ENCODE measurements at places on chromosomes 12 and 14.

GRCh38 chr14:58961045-58961731 lies 227.3 kb upstream of the DAAM1 start:
- no peak for DNase-seq

DNA sequence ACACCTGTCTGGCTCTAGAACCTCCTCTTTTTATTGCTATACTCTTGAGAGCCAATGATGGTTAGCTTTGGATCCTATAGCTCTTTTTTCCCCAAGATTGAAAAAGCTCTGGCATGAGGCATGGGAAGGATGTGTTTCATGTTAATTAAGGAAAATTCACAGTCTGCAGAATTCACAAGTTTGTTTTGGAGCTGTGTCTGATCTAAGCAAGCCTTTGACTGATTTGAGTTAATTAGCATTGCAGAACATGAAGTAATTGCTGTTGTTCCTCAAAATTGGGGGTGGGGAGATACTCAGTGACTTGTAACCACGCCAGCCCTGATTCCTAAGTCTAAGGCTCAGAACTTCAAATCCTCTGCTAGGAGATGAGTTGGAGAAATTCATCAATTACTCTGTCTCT lies 205.0 kb downstream of the SUDS3 start:
- no peak for DNase-seq

GRCh38 chr12:113260127-113260526 lies 38.9 kb downstream of the TPCN1 start:
- DNase-seq, result no peak

DNA sequence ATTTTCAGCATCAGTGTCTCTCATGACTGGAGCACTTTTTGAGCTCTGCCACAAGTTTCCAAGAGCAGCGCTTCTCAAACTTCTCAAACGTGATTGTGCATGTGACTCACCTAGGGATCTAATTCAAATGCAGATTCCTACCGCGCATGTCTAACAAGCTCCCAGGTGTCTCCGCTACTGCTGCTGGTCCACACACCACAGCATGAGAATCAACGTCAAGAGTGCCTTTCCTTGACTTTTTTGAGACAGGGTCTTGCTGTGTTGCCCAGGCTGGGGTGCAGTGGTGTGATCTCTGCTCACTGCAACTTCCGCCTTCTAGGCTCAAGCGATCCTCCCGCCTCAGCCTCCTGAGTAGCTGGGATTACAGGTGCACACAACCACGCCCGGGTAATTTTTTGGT lies 22.4 kb downstream of the GLRX5 start:
- DNase-seq, result no peak

- no peak for DNase-seq
Observed at GRCh38 chr14:54354096-54354495, 42.7 kb upstream of the CDKN3 start.

GRCh38 chr14:95690815-95691214 lies 4.6 kb downstream of the TCL1B start:
- peak; percentile 40 for DNase-seq

DNA sequence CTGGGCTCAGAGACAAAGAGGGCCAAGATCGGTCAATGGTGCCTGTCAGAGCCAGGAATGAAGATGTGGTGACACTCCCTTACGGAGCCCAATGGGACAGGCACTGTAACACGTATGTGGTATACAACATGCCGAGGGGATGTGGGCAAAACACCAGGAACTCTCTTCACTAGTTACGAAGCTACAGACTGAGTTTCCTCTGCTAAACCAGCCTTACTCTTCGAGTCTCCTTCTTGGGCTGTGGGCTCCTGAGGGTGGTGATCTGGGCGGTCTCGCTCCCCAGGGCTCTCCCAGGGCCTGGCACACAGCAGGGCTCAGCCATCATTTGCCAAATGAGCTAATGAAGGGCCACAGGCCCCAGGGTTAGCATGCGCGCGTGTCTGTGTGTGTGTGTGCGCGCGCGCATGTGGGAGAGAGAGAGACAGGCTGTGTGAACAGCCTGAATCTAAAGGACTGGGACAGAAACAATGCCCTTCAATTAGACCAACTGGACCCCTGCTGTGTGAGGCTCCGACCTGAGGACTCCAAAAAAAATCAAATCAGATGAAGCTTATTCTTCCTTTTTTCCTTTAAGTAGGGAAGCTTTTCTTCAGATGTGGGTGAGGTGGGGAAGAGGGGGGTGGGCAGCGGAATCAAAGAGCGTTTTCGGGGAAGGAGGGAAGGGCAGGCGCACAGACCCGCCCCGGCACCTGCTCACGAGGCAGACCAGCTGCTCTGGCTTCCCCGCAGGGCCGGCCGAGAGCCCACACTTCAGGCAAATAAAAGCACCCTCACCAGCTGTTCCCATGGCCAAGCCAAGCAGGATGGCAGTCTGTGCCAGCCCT lies 42.5 kb downstream of the CCDC88C start:
- DNase-seq, result peak; percentile 77

DNA sequence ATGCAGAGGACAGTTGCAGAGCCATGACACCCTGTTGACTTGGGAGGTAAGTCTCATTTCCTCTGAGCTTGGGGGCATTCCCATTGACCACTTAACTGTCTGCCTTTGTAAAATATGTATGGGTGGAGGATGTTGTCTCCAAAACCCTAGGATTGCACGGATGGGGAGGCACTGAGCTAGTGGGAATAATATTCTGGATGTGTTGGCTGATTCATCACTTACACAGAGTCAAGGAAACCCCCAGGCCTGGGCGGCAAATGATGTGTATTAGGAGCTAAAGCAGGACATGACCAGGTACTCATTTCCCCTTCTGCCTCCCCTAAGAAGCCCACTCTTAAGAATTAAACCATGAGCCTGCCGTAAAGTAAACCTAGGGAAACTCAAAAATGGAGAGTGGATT lies 319.4 kb downstream of the VRK1 start:
- no peak for DNase-seq

DNA sequence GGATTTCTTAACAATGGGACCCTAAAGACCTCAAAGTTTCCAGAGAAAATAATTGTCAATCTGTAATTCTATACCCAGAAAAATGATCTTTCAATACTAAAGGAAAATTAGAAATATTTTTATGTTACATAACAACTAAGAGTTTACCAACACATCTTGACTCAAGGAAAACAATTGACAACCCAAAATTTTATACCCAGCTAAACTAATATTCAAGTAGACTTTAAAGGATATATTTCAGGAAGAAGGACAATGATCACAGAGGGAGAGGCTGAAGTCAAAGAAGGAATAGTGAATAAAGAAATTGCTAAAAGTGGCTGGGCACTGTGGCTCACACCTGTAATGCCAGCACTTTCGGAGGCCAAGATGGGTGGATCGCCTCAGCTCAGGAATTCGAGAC lies 12.6 kb upstream of the PLD4 start:
- no peak for DNase-seq

GRCh38 chr14:87967496-87967895 lies 25.5 kb downstream of the GALC start:
- no peak for DNase-seq

All from upper lobe of left lung (tissue), 6 donors.